Astrocyte of the hippocampus (primary cell): ENCODE measurements at places on chromosomes 1 and 21.

GRCh38 chr1:28910379-28911115 is 3.8 kb upstream of the EPB41 start:
- no peak for DNase-seq

DNA sequence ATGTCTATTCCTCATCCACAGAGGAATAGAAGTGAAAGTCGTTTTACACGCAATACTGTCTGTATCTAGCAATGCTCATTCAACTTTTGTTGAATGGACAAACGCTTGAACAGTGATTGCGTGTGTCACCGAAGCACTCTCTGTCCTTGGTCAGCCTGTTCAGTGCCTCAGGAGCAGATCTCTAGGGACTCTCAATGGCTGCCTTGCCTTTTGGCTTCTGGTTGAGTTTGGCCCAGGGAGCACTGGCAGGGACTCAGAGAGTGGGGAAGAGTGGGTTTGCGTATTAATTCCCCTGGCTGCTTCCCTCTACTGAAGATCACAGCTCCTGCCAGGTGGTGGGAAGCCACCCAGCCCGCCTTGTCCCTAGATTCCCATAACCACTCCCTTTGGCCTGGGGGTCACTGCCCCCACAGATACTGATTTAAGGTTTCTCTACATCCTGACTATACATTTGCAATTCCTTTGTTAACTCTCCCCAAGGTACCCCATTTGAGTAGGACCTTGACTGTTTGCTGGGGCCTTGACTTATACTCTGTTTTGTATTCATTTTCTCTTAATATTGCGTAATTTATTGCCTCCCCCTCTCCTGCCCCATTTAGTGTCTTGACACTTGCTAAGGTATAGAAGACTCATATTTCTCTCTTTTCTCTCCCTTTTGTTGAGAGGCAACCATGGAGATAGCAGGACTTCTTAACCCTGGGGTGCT is 61.7 kb upstream of the USP24 start:
- DNase-seq, result no peak

- no peak for DNase-seq
These were observed 1.6 kb downstream of the CYB5R1 start for GRCh38 chr1:202965422-202965821.

DNA sequence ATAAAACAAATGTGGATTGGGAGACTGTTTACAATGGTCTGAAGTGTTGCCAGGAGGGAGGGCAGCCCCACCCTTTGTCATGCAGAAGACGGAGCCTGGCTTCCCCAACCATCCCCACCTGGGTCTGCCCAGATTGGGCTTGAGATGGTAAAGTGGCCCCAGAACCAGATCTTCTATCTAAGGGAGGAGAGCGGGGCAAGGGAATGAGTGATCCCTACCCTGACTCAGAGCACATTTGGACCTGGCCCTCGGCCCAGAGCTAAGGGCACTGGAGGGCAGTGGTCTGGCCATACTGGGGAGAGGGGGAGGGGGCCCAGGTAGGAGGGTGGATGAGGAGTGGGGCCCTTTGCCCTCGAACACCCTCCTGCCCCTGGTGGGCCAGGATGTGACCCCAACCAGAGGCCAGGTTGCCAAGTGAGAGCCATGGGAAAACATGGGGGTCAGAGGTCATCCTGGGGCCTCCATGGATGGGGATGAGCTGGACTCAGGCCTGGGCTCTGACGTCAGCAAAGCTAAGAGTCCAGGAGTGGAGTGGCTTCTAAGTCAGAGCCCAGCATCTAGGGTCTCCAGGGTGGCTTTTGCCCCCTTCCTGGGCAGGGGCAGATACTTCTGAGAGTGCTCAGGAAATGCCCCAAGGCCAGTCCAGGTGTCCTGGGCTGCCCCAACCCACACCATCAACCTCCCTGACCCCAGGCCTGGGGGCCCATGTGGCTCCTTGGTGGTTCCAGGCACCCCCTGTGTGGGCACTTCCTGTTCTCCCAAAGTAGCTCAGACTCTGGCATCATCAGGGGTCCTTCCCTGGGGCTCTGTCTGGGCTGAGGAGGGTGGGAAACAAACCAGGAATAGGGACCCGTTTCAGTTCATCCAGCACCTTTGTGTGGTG is 1.6 kb upstream of the LEFTY1 start:
- DNase-seq, result no peak

DNA sequence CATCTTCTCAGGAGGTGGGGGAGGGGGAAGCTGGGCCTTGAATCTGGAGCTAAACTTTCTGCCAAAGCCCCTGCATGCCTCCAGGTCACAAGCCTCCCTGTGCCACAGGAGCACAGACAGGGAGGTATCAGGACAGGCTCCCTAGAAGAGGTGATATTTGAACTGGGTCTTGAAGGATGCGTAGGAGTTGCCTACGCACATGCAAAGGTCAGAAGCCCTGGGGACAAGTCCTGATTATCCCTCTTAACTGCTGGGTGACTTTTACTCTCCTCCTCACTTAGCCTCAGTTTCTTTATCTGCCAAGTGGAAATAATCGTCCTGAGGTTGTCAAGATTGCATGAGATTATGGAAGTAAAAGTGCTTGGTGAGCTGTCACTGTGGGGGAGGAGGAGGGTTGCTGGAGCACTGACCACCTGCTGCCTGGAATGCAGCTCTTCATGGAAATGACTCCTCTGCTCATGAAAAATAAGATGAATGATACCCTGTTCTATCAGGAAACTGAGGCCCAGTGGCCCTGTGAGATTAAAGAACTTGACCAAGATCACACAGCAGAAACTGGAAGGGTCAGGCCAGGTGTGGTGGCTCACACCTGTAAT is 50.6 kb upstream of the LAPTM5 start:
- no peak for DNase-seq

- no peak for DNase-seq
These were observed 8.9 kb upstream of the POFUT2 start for GRCh38 chr21:45296638-45297037.

GRCh38 chr1:158691907-158692306 is 5.4 kb upstream of the SPTA1 start:
- no peak for DNase-seq
